ENCODE measurements at places on chromosomes 11 and 22. TPM values are rescaled to one million over a fixed set of nuclear protein-coding genes. Genes with fewer than 3 reads are reported as not detected.

Gene EWSR1
- 119 TPM for polyA plus RNA-seq

Gene NDUFS8
- polyA plus RNA-seq: 642 TPM

Gene MMP13
- not detected for polyA plus RNA-seq

Gene CCND1
- 55.9 TPM for polyA plus RNA-seq

Gene DTX4
- 0.70 TPM for polyA plus RNA-seq

Gene KCNQ1
- polyA plus RNA-seq: 36.4 TPM

Gene CTSF
- polyA plus RNA-seq: 56.0 TPM

Gene MOGAT2
- 0.11 TPM for polyA plus RNA-seq

Gene OR51E2
- polyA plus RNA-seq: 0.05 TPM

Gene STARD10
- 228 TPM for polyA plus RNA-seq

Gene F2
- not detected for polyA plus RNA-seq

Gene JAML
- 2.0 TPM for polyA plus RNA-seq

Gene SERGEF
- polyA plus RNA-seq: 44.7 TPM

Gene GLYATL1B
- polyA plus RNA-seq: not detected

Gene P2RX6
- 2.1 TPM for polyA plus RNA-seq

Gene YWHAH
- polyA plus RNA-seq: 59.9 TPM

Gene TMPRSS4
- not detected for polyA plus RNA-seq

Gene XKR3
- not detected for polyA plus RNA-seq

Gene LMNTD2
- polyA plus RNA-seq: 0.50 TPM

Gene OR51A2
- not detected for polyA plus RNA-seq

Gene PVALB
- polyA plus RNA-seq: not detected

Gene CLP1
- polyA plus RNA-seq: 4.6 TPM

Gene KDELR3
- 7.9 TPM for polyA plus RNA-seq

Gene SMIM35
- polyA plus RNA-seq: not detected

Gene NAALAD2
- polyA plus RNA-seq: 2.0 TPM

Gene SLC25A18
- polyA plus RNA-seq: 2.0 TPM

Gene SHANK3
- 20.1 TPM for polyA plus RNA-seq

Data from right cardiac atrium (tissue), 5 donors.